HT1080 (cell line): ENCODE measurements at places on chromosomes 4 and X. TPM values are rescaled to one million over a fixed set of nuclear protein-coding genes. Genes with fewer than 3 reads are reported as not detected.

DNA sequence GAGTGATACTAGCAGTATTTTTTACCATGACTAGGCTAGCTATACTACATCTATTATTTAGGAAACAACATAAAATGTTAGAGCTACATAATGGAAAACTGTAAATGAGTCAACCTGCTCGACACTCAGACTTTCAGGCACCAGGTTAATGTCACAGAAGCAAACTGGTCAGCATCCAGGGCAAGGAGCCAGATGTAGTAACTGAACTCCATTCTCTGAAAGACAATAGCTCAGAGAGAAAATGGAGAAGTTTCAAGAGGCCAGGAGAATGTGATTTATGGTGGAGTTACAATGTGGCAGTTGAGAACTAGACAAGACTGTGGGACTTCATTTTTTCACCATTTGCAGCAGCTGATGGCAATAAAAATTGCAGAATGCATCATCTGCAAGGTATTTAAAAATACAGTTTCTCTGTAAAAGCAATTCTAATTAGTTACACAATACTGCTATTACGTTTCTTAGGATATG is 342.7 kb upstream of the PABPC4L start:
- peak; percentile 64 for DNase-seq

Gene FAM47A
- total RNA-seq, result not detected in 2 replicates

DNA sequence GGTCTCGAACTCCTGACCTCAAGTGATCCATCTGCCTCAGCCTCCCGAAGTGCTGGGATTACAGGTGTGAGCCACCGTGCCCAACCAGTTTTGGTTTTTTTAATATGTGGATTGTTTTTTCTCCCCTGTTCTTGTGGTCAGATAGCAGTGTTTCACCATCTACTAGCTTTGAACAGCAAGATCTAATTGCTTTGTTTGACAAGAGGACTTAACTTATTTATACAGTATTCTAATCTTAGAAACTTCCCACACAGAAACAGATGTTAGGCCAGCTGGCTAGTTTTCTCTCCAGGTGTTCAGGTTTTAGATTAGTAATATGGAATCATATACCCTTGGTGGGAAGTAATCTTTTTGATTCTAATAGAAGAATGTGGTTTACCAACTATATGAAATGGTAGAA is 12.9 kb downstream of the ING2 start:
- DNase-seq, result no peak

DNA sequence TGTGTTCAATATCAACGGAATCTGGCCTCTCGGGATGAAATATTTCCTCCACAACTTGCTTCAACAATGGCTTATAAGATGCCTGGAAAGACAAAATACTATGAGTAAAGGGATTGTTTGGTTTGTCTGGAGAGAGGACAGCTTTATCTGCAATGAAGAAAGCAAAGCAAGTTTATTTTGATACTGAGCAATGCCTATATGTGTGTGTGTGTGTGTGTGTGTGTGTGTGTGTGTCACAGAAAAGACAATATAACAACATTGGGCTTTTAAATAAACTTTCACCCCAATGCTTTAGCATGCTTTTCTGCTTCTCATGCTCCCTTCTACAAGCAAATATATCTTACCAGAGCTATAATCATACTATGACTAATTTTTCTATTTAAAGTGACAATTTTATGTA is 45.4 kb downstream of the RASL11B start:
- DNase-seq, result no peak

Gene RPS6KA6
- not detected in 2 replicates for total RNA-seq

Gene PAGE3
- not detected in 2 replicates for total RNA-seq

Gene HHIP
- 36.9 and 48.8 TPM in 2 replicates for total RNA-seq

GRCh38 chr4:140754918-140755773 is 1.0 kb downstream of the TBC1D9 start:
- DNase-seq, result peak; percentile 26

Gene SLC25A31
- total RNA-seq, result not detected in 2 replicates

DNA sequence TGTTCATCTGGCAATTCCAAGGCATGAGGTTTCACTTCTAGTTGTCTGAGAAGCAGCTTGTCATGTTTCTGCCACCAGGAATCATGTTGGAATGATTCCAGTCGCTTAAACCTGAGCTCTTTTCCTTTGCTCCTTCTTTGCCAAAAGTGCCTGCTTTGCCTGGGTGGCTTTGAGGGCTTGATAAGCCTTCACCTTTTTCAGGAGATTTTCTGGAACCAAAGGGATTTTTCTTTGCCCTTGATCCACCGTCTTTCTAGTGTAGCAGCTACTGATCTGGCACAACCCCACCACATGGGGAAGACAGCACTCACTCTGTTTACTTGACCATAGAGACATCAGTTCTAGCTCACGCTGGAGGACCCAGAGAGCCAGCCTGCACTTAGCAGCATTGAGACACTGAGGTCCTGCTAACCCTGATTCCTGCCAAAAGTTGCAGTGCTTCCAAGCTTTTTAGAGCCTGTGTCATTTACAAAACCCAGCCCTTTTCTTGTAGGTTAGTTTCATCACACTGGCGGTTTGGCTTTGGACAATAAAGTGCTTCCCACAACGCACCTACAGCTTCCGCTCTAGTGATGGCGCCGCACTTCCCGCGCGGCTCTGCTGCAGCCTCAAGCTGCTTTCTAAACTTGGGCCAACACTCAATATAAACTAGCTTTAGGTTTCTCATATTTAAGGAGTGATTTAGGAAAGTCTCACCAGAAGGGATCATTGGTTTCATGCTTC is 7.3 kb upstream of the CCNI start:
- no peak for DNase-seq

Gene PABPC4L
- not detected in 2 replicates for total RNA-seq

- DNase-seq, result no peak
Measured at GRCh38 chr4:105838082-105838481, 57.2 kb upstream of the NPNT start.

DNA sequence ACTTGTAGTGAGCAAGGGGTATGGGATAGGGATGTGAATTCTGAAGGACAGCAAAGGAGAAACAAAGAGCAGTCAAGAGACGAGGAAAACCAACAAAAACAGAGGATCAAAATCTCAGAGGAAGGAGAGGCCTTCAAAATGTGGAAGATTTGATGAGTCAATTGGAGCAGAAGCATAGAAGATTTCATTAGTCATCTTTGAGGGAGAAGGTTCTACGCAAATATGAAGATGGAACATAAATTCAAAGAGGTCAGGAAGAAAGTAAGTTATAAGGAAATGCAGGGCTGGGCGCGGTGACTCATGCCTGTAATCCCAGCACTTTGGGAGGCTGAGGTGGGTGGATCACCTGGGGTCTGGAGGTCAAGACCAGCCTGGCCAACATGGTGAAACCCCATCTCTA is 35.4 kb downstream of the MID2 start:
- peak; percentile 47 for DNase-seq

DNA sequence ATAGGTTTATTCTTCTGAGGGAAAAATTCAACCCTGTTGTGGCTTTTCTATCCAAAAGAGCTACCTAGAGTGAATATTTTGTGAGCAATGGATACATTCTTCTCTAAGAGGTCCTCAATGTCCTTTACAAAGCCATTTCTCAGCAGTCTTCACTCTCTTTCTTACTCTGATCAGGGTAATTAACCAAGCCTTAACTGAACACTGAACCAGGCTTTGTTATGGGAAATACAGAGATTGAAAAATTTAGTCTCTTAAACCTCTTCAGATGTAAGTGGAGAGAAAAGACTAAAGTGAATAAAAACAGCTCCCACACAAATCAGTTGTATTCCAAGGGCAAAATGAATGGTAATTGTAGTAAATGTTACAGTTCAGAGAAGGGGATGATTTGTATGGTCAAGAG is 353.5 kb downstream of the CHIC1 start:
- no peak for DNase-seq

DNA sequence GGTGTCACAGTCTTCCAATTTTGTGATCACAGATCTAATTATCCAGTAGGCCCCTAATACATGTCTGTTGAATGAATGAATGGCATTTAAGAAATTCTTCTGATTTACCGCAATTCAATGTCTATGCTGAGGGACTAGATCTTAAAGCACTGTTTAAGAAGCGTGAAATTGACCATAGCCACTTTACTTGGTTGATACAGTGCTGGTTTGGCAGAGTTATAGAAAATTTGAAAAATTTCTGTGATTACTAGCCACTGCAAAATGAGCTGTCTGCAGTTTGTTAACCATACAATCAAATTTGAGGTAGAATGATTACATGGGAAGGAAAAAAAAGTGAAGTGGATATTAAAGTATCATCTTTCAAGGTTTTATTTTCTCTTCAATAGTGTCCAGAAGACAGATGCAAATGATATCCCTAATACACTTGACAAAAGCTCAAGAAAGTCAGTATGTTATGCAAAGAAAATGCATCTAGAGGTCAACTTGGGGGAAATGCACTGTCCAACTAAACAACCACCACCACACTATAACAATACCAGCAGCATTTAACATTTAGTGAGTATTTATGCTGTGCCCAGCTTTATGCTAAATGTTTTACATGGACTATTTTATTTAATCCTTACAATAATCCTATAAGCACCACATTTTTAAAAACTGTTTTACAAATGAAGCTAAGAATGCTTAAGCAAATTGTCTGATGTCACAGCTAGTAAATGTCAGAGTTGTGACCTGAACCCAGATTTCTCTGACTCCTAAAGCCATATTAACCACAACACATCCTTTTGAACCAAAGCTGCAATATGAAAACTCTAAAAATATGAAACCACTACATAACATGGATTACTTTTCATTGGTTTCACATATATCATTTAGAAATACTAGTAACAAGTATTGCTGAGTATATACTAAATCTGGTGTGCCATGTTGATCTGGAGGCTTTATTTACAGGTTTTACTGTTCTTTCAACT is 217.9 kb upstream of the MAB21L2 start:
- no peak for DNase-seq

Gene NOX1
- 0.18 TPM in 1 of 2 replicates, not detected in the other for total RNA-seq

Gene LRIT3
- not detected in 2 replicates for total RNA-seq

Gene CXCL6
- not detected in 2 replicates for total RNA-seq

- DNase-seq, result no peak
Measured at GRCh38 chr4:52848254-52848653, 13.9 kb upstream of the RASL11B start.

Gene FRMD7
- not detected in 2 replicates for total RNA-seq

DNA sequence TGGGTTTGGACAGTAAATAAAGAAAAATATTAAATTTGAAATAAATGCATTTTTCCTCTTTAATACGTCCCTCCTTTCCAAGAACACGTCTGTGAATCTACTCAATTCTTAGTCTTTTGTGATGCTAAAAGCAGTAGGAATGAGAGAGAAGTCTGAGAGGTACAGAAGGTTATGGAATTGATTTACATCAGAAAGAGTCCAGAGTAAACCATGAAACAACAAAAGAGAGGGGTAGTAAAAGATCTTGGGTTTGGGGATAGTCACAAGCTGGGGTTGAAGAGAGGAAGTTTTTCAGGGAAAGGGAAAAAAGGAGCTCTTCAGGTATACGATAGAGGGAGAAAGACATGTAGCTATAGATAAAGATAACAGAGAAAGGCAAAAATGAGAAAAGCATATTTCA is 215.4 kb downstream of the RAB28 start:
- no peak for DNase-seq

- no peak for DNase-seq
Measured at GRCh38 chr4:179268791-179269190, 1826.6 kb upstream of the AGA start.

DNA sequence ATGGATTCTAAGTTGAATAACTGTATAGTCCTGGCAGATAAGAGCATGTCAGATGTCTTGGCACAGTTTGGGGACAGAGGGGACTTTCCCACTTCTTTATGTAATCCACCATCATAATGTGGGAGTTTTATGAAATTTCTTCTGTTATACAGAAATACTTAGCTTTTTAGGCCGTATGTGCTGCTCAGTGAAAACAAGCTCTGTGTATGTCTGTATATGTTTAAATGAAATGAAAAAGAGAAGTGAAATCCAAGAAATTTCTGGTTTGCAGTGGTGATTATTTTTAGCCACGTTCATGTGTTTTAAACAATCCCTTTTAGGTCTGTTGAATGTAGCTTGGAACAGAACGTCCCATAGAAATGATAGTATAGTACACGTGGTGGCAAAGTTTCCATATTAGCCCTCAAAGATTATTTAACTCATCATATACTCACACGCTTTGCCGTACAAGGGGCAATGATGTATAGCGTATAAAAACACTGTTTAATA is 41.0 kb downstream of the GAB1 start:
- no peak for DNase-seq

Gene EMCN
- total RNA-seq, result not detected in 2 replicates

Gene HS6ST2
- 0.50 and 0.71 TPM in 2 replicates for total RNA-seq

DNA sequence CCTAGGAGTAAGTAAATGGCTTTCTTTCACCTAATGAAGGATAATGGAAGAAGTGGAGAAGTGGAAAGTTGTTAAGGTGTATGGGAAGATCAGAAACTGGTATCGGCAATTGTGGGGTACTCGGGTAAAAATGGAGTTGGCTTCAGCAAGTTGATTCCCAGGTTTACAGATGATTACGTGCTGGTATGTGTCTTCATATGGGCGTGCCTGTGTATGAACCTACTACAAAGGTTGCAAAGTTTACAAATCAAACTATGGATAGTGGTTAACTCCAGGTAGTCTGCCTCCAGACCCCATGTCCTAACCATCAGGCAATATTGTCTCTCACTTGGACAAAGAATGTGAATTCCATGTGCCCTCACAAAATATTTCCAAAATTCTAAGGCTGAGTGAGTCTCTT is 773 bp downstream of the TLR3 start:
- DNase-seq, result no peak

Gene ADAD1
- total RNA-seq, result not detected in 2 replicates

GRCh38 chr4:44493924-44494323 is 45.3 kb upstream of the KCTD8 start:
- DNase-seq, result peak; percentile 51

DNA sequence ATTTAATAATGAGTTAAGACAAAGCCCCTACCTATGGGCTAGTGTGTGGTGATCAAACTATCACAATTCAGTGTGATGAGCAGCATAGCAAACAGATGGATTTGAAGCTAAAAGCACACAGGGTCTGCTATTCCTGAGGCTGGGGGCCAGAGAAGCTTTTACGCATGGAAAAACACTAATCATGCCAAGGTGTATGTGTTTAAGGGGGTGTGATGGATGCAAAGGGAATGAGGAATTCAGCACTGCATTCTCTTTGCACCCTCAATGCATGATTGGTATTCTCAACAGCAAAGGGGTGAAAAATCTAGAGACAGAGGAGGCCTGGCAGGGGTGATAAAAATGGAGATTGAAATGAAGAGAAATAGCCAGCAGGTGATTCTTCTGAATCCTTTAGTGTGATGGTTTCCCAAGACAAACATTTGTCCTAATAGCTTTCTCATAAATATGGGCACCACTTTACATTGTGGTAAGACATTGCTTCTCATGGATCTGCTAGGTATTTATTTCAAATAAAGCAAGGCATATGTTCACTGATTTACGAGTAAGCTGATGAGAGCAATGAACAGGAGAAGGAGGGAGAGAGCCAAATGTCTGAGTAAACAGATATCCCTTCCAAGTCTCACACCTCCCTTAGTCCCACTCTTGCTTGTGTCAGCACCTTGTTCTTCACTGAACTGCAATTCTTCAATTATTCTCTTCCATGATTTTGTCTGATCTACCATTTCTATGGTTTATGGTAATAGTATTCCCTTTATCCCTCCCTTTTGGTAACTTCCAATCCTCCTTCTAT is 15.7 kb downstream of the C1QTNF7 start:
- no peak for DNase-seq

- DNase-seq, result no peak
Measured at GRCh38 chr4:76197971-76198410, 15.6 kb downstream of the SCARB2 start.
